ENCODE measurements at places on chromosomes 12 and 14.

- DNase-seq = no peak
Observed at GRCh38 chr12:59173695-59174094, 253.4 kb upstream of the LRIG3 start.

DNA sequence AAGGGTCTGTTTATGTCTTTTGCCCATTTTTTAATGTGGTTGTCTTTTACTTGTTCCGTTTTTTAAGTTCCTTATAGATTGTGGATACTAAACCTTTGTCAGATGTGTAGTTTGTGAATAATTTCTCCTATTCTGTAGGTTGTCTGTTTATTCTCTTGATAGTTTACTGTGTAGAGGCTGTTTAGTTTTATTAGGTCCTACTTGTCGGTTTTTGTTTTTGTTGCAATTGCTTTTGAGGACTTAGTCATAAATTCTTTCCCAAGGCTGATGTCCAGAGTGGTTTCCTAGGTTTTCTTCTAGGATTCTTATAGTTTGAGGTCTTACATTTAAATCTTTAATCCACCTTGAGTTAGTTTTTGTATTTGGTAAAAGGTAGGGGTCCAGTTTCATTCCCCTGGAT, 33.9 kb downstream of the SLC39A9 start:
- DNase-seq = peak; percentile 34

DNA sequence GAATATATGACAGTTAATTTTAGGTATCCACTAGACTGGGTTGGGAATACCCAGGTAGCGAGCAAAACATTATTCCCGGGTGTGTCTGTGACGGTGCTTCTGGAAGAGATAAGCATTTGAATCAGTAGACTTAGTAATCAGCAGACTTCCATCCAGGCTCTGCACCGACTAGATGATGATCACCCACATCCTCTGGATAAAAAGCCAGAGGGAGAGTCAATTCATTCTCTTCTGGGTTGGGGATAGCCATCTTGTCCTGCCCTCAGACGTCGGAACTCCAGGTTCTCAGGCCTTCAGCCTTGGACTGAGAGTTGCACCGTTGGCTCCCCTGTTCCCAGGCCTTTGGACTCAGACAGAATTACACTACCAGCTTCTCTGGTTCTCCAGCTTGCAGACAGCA, 168.0 kb downstream of the PHLDA1 start:
- no peak for DNase-seq

- no peak for DNase-seq
Observed at GRCh38 chr14:104804481-104805325, 3.8 kb downstream of the ZBTB42 start.
